ENCODE measurements at places on chromosomes 11 and 22. TPM values are rescaled to one million over a fixed set of nuclear protein-coding genes. Genes with fewer than 3 reads are reported as not detected.

OLFML1 gene
- total RNA-seq: 2.0 TPM

ZNF202 gene
- 6.7 TPM for total RNA-seq

DNA sequence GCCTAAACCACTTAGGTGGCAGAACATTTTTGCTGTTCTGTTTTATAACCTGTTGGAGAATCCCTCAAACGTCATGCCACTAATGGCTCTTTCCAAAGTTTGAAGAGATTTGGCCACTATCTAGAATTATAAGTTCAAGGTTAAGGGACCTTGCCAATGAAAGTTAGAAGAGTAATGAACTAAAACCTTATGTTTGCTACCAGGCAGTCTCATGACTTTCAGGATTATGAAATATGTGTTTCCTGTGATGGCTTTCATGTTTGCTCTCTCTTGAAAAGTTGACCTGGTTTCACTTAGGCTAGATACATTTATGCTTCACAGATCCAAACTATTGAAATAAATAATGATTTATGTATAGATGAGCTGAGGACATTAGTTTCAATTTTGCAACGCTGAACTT is 340.0 kb downstream of the LRRC4C start:
- no peaks in the 10 kb centered on the region for H3K27me3 ChIP-seq
- H3K4me3 ChIP-seq: no peak overlapping the region
- H3K4me1 ChIP-seq: no peaks in the 10 kb centered on the region

- H3K27ac ChIP-seq: peak overlapping the region; percentile 41
- no peak overlapping the region for H3K4me3 ChIP-seq
- no peaks in the 10 kb centered on the region for H3K27me3 ChIP-seq
- H3K36me3 ChIP-seq: no peaks in the 10 kb centered on the region
Observed at GRCh38 chr11:78800096-78800690, 225.5 kb upstream of the NARS2 start.

- no peaks in the 10 kb centered on the region for H3K36me3 ChIP-seq
- no peaks in the 10 kb centered on the region for H3K27me3 ChIP-seq
- peaks cover 90% of the 10 kb centered on the region for H3K4me1 ChIP-seq
- no peak overlapping the region for H3K4me3 ChIP-seq
- no peak for DNase-seq
Observed at GRCh38 chr11:63845303-63845702, 6.4 kb downstream of the MARK2 start.

GRCh38 chr11:123159183-123159857 is 35.7 kb downstream of the CLMP start:
- H3K4me3 ChIP-seq: no peak overlapping the region
- H3K36me3 ChIP-seq: no peaks in the 10 kb centered on the region
- no peak for DNase-seq
- H3K27ac ChIP-seq: no peak overlapping the region
- H3K27me3 ChIP-seq: no peaks in the 10 kb centered on the region
- no peaks in the 10 kb centered on the region for H3K4me1 ChIP-seq

LARGE2 gene
- total RNA-seq: 20.4 TPM

DNA sequence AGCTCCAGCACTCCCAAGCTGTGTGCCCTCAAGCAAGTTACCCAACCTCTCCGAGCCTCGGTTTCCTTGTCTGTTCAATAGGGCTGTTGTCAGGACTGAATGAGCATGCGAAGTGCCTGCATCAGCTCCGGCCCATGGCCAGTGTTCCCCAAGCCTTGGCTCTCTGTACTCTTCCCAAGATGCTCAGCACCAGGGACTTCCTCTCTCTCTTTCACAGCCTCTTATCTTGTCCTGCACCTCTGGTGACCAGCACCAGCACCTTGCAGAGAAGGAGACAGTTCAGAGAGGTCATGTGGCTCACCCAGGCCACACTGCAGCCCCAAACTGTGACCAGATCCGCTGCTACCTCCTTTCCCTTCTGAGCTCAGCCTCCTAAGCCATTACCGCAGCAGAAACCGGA is 120.3 kb upstream of the ANO1 start:
- no peaks in the 10 kb centered on the region for H3K4me1 ChIP-seq
- H3K36me3 ChIP-seq: no peaks in the 10 kb centered on the region
- no peak overlapping the region for H3K4me3 ChIP-seq
- no peaks in the 10 kb centered on the region for H3K27me3 ChIP-seq

OTOG gene
- not detected for total RNA-seq

GRCh38 chr11:112367895-112368294 is 107.2 kb upstream of the PLET1 start:
- H3K27me3 ChIP-seq: no peaks in the 10 kb centered on the region
- DNase-seq: no peak
- no peaks in the 10 kb centered on the region for H3K4me1 ChIP-seq
- H3K4me3 ChIP-seq: no peak overlapping the region
- no peaks in the 10 kb centered on the region for H3K36me3 ChIP-seq
- no peak overlapping the region for H3K27ac ChIP-seq

GRCh38 chr11:61429346-61429690 is 457 bp downstream of the CPSF7 start:
- DNase-seq: no peak
- peak overlapping the region; percentile 92 for H3K4me3 ChIP-seq
- H3K27me3 ChIP-seq: no peaks in the 10 kb centered on the region
- H3K4me1 ChIP-seq: peaks cover 18% of the 10 kb centered on the region

MLC1 gene
- total RNA-seq: 0.04 TPM

DNA sequence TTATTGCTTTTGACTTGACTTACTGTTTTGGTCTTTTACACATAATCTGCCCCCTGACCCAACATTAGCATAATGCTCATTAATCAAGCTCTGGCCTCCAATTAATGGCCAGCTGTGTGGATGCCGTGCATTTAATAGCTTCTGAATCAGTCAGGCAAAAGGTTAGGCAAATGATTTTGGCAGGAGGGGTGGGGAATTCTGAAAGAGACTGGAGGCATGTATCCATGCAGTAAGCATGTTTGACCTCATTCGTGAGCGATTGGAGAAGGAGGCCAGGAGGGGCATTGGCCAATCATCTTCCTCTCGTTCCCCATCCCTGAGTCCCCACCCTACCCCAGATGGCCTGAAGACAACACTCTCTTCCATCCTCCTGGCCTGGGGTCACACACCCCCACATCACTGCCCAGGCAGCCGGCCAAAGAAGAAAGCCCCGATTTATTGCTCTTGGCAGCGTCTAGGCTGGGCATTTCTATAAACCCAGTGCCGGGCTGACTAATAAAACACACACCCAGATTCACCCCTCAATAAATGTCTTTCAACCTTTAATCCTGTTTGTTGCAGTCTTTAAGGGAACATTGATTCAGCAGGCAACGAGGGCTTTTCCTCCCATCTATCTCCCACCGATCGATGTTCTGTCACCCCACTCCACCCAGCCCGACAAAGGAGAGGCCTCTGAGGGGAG is 150.0 kb downstream of the OPCML start:
- no peaks in the 10 kb centered on the region for H3K27me3 ChIP-seq
- H3K4me1 ChIP-seq: no peaks in the 10 kb centered on the region
- H3K4me3 ChIP-seq: no peak overlapping the region
- no peaks in the 10 kb centered on the region for H3K36me3 ChIP-seq

DNA sequence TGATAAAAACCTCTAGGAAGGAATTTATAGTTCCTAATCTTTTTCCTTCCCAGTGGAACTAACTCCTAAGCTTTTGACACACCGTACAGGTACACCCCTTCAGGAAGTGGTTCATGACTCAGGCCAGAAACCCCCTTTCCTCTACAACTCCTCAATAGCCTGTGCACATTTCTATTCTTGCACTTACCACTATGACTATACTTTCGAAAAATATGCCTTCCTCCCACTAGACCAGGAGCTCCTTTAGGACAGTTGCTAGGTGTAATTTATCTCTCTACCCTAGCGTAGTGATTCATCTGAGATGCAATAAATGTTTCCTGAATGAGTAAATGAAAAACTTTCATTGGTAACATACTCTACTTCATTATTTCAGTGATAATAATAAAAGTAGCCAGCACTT is 14.5 kb downstream of the MAP6 start:
- no peak for DNase-seq
- no peak overlapping the region for H3K4me3 ChIP-seq
- H3K4me1 ChIP-seq: no peaks in the 10 kb centered on the region
- H3K27me3 ChIP-seq: no peaks in the 10 kb centered on the region

DNA sequence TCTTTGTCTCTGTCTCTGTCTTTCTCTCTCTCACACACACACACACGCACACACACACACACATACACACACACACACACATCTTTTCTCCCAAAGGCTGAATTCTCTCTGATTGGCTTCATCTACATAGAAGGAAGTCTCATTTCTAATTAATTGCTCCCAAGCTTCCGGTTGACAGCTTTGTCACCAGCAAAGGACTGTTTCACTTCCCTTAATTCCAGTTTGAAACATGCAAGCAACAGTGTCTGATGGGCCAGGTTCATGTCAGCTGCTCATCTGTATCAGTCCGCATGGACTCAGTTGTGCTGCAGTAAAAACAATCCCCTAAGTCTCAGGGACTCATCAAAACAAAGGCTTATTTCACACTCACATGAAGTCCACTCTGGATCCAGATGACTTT is 16.2 kb upstream of the PVALB start:
- no peak for DNase-seq
- no peak overlapping the region for H3K27ac ChIP-seq
- H3K4me1 ChIP-seq: no peaks in the 10 kb centered on the region
- H3K4me3 ChIP-seq: no peak overlapping the region
- no peaks in the 10 kb centered on the region for H3K27me3 ChIP-seq
